ENCODE measurements at places on chromosomes 7 and 10. TPM values are rescaled to one million over a fixed set of nuclear protein-coding genes. Genes with fewer than 3 reads are reported as not detected.

GRCh38 chr10:51080311-51081006 is 6.2 kb downstream of the PRKG1 start:
- DNase-seq = no peak

- no peak for DNase-seq
These were observed 104.5 kb downstream of the CCSER2 start for GRCh38 chr10:84432891-84433290.

GRCh38 chr7:143492043-143492471 is 14.4 kb downstream of the TAS2R41 start:
- no peak for DNase-seq

- DNase-seq = no peak
These were observed 25.8 kb upstream of the SH2B2 start for GRCh38 chr7:102260856-102261255.

ZNF316 gene
- 15.5 TPM for total RNA-seq

GRID2IP gene
- 1.0 TPM for total RNA-seq

LRRC18 gene
- not detected for total RNA-seq
